CD4-positive, alpha-beta T cell treated with Interleukin-4 for 4 hours (primary cell): ENCODE measurements at places on chromosomes 2 and 18.
A peak's percentile ranks its signal among the peaks of the same experiment; 100 is the strongest.

DNA sequence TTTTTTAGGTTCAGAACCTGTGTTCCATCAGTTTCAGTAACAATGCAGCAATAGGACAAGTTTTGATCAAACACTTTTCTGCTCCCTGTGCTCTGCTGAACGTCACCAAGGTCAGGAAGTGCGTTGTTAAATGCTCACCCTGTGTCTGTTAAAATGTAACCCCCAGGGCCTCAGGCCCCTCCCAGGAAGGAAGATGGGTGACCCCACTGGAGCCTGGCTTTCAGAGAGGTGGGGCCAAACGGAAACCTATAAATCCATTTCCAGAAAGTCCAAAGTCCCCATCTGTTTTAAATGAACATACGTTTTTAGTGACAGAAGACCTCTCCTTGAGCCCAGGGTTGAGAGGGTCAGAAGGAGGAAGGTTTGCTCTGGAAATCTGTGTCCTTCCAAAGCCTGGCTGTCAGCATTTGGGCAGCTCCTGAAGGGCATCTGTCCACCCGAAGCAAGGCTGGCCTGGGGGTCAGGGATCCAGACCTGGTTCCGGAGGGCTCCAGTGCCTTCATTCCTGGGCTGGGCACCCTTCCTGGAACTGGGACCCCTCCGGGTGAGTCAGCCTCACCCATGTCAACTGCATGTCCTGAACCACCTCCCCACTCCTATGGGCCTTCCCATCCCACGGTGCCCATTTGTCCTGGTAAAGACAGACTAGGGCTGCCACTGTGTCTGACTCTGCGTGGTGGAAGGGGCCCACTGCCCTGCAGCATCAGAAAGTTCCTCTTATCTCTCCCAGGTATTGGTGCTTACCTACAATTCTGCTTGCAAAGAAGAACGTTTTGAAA, 117.4 kb upstream of the COPS8 start:
- DNase-seq: peak; percentile 15

GRCh38 chr18:67540559-67540958, 24.0 kb upstream of the DSEL start:
- DNase-seq: no peak

DNA sequence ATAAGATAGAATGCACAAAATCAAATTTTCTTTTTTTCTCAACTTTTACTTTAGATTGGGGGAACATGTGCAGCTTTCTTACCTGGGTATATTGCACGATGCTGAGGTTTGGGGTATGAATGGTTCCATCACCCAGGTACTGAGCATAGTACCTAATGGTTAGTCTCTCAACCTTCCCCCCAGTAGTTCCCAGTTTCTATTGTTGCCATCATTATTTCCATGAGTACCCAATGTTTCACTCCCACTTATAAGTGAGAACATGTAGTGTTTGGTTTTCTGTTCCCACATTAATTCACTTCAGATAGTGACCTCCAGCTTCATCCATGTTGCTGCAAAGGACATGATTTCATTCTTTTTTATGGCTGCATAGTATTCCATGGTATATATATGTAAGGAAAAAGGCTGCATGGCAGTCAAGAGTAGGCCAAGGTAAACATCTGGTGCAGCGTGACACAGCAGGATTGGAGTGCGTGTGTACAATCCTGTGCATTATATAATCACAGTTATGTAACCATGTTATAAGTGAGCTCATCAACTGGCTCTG, 10.5 kb upstream of the C2orf42 start:
- DNase-seq: no peak

DNA sequence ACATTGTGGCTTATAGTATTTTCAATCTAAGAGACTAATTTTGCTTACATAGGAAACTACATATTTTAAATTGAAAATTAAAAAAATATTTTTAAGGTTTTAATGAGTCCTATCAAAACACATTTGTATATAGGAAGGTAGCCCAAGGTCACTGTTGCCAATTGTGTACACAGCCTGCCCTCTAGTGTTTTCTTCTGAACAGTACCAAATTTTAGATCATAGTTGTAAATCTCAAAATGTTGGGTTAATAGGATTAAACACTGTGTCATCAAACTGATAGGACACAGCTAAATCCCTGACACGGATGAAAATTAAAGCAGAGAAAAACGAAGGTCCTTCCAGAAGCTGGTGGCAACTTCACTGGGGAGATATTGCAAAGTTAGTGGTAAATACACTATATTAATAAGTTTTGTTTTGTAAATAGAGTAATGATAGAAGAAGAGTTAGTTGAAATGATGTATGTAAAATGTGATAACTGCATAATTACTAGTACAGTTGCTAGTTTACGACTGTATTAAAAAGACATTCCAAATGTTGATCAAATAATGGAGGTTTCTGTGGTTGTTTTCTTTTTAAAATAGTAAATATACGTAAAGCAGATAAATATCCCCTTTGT, 19.7 kb downstream of the CLUL1 start:
- DNase-seq: peak; percentile 24

GRCh38 chr2:43029186-43029585, 197.2 kb downstream of the ZFP36L2 start:
- DNase-seq: no peak
